Spinal cord (tissue), 10 donors: ENCODE measurements at places on chromosomes 4 and X.

DNA sequence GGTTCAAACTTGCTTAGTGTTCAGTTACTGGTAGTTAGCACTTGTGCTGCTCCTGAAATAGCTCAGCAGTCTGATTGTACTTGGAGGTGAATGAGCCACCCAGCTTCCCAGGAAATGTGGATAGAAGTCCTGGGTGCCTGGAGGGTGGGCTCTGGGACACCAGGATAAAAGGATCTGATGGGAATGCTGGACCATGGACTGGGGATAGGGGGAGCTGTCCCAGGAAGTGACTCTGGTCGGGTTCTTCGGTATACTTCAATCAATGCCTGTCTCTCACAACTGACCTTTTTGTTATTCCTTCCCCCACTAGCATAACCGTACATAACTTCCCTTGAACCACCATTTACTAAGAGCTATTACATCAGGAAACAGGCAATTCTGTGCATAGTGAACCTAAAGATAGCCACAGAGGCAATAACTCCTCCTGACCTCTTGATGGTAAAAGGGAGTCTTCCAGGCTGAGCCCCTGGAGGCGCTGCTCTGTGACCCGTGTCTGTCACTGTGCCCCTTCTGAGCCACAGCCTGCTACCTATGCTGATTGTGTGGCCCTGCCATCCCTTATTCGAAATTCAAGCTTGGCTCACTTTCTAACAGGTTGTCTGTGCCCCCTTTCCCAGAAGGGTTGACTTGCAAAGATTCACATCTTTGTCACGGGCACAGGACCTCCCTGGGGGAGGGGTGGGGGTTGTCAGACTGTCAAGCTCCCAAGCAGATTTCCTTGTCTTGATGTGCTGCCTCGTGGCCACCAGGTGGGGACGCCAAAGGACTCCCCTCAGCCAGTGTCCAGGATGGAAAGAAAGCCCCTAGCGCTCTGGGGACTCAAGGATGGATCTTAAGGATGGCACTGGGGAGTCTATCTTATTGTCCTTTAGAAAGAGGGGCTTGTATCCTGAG, 24.5 kb upstream of the WDR1 start:
- no peak for DNase-seq

DNA sequence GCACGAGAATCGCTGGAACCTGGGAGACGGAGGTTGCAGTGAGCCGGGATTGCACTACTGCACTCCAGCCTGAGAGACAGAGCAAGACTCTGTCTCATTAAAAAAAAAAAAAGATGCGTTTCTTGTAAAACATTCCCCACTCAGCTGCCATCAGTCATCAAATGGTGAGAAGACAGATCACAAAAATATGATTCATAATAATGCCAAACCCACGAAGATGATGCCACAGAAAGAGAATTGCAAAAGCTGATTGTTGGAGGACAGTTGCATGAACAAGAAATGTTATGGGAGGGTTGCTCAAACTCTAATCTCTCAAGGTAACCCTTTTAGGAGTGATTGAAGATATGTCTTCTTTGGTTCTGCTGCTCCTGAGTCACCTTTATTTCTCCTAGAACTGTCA, 21.4 kb upstream of the SMIM14 start:
- no peak for DNase-seq

GRCh38 chr4:41750121-41750625, 1.6 kb upstream of the PHOX2B start:
- no peak for DNase-seq

DNA sequence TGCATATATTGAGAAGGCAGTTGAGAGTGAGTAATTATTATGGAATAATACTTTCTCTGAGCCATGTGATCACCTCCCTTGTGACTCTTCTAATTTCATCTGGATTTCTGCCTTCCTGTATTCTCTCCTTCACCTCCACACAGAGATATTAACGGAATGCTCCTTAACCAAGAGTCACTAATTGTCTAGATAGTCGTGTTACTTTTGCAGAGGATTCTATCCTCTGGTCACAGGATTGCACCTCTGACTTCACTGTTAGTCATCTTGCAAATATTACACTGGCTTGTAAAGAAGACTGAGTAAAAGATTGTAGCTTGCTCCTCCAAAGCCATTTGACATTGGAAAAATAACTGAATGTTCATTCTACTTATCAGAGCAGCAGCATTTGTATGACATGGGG, 160.9 kb downstream of the SH2D1A start:
- DNase-seq: no peak

GRCh38 chr4:4446434-4446833, 59.5 kb downstream of the NSG1 start:
- no peak for DNase-seq

DNA sequence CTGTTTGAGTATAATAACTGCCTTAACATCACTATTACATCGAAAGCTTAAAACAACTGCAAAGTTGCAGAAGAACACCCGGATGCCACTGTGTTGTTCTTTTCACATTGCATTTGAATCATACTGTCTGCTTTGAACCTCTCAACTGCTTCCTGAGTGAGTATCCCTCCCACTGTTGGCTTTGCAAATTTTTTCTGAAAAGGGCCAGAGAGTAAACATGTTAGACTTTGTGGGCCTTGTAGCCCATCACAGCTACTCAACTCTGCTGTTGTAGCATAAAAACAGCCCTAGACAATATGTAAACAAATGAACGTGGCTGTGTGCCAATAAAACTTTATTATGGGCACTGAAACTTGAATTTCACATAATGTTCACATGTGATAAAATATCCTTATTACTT, 76.1 kb downstream of the NSG1 start:
- no peak for DNase-seq

DNA sequence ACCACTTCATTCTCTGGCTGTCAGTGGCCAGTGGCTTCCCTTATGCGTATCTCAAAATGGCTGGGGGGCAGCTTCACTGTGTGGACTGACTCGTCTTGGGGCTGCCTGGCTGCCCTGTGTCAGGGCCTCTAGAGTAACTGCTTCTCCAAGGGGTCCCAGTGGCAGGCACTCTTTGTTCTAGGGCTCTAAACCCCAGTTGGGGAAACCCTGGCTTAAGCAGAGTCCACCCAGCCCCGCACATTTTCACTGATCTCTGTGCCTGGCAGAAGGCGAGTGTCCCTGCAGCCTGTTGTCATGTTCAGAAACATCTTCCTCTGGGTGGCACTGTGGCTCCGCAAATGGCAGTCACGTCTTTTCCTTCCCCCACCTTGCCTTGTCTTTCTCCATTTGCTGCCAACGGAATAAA, 59.7 kb downstream of the NBDY start:
- DNase-seq: no peak

GRCh38 chr4:70571772-70572171, 20.3 kb upstream of the AMBN start:
- no peak for DNase-seq

DNA sequence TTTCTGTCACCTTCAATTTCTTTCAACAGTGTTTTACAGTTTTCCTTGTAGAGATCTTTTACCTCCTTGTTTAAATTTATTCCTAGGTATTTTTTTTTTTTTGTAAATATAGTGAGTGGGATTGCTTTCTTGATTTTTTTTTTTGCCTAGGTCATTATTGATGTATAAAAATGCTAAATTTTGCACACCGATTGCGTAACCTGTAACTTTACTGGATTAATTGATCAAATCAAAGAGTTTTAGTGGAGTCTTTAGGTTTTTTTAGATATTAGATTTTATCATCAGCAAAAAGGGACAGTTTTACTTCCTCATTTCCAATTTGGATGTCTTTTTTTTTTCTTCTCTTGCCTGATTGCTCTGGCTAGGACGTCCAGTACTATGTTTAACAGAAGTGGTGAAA, 40.9 kb downstream of the TEX13A start:
- DNase-seq: no peak

DNA sequence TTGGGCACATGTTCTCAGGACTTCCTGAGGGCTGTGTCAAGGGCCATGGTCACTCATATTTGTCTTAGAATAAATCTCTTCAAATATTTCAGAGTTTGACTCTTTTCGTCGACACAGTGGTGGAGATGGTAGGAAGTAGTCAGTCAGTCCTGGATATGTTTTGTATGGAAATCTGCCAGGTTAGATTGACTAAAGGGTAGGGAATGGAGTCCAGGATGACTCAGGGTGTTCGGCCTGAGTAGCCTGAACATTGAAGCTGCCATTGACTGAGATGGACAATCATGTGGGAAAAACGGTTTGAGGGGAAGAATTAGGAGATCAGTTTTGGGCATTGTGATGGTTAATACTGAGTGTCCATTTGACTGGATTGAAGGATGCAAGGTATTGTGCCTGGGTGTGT, 177.1 kb upstream of the CENPE start:
- no peak for DNase-seq

- no peak for DNase-seq
Measured at GRCh38 chr4:142218726-142219125, 582.3 kb downstream of the IL15 start.

- DNase-seq: no peak
Measured at GRCh38 chr4:171629182-171629581, 184.0 kb upstream of the GALNTL6 start.

- DNase-seq: no peak
Measured at GRCh38 chrX:147570483-147570882, 341.2 kb upstream of the FMR1 start.

DNA sequence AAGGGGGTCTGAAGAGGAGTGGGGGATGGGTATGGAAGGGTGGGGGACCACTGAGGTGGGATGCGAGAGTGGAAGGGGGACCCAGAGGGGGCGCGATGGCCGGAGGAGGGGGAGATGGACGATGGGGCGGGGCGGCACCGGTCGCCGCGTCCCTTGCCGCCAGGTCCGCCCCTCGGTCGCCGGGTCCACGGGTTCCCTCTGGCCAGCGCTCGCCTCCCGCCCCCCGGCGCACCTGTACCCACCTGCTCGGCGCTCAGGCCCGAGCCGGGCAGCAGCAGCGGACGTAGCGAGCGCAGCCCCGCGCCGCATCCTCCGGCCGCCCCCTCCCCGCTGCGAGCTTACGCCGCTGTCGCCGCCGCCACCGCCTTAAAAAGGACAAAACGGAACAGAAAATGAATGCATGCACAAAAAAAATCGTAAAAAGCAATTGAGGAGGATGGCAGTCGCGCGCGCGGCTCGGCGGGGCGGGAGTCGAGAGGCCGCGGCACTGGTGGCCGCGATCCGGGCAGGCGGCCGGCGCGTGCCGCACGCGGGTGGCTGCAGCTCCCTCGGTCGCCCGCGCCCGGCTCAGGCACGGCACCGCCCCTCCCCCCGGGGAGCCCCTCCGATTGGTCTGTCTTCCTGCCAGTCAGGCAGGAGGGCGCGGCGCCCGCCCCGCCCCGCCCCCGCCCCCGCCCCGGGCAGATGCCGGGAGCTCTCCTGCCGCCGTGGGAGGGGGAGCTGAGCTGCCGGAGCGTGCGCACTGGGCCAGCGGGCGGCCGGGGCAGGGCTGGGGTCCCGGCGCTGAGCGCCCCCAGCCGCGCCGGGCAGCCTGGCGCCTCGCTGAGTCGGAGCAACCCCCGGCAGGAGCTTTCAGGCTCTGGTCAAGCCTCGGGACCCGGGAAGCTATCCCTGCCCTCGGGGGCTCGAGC, at the start of gene JAKMIP1:
Gene JAKMIP1 (minus strand): TSS at position 539 of the 911 bp plus-strand sequence. CDS start 87,699 bp downstream, outside the sequence.
- peak; percentile 71 for DNase-seq

DNA sequence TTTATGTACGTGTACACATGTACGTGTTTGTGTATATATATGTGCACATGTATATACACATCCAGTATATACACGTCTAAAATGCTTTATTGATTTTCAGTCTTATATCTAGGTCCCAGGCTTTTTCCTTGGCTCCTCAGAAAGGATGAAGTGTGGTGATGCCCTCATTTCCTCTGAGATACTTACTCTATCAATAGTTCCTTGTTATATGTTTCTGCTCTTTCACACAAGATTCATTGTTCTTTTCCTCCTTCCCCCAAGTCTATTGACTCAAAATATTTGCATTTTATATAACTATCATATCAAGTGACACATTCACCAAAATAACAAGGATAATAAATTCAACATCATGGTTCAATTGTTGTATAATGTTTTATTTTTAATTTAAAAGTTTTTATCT, 359.2 kb downstream of the EPHA5 start:
- no peak for DNase-seq

GRCh38 chrX:129227366-129227765, 295.9 kb downstream of the SMARCA1 start:
- DNase-seq: no peak

- DNase-seq: no peak
Measured at GRCh38 chrX:10929747-10930146, 181.4 kb upstream of the HCCS start.

GRCh38 chr4:181536811-181537434, 706.3 kb upstream of the TENM3 start:
- no peak for DNase-seq

GRCh38 chr4:139028191-139028661, 12.6 kb downstream of the NOCT start:
- no peak for DNase-seq

GRCh38 chrX:46333550-46333949, 211.7 kb downstream of the ZNF674 start:
- DNase-seq: no peak

DNA sequence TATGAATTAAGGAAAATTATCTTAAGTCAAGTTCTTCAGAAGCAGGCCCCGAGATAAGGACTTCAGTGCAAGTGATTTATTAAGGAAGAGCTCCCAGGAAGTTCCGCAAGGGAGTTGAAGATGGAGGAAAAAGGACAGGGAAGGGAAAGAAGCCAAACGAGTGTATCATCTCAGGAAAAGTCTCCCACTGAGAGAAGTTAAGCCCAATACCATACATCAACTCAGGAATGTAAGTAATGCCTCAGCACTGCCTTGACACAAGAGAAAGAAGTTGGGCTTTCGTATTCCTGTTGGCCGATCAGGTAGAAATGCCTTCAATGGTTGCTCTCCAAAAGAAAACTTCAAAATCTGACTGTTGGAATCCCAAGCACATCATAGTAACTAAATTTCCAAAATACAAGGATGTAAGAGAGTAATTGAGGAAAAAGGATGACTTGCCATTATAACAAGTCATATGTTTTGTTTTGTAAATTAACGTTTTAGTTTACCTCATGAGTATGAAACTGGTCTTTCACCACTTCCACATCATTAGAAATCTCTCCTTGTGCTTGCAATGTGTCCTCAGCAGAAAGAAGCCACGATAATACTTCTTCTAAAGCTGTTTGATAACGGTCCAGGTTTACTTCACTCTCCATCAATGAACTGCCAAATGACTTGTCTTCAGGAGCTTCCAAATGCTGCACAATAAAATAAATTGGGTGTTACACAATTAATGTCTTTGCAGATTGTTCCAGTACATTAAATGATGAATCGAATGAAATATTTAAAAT, 566.7 kb downstream of the DMD start:
- no peak for DNase-seq

DNA sequence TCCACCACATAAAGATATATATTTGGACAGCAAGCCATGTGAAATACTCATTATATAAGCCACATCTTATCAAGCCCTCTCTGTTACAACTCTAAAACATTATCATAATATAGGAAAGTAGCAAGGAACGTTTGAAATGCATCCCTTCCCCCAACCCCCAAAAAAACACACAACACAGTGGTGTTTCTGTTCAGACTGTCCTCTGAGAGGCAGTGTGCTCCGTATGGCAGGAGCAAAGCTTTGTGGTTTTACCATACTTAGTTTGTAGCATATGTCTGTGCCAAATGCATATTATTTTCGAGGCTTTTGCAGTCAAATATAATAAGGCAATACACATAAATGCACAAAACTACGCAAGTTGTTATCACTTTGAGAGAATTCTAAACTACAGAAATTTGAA, 194.2 kb downstream of the RAPGEF2 start:
- DNase-seq: no peak
